ENCODE measurements at places on chromosomes 5 and 9.
A peak's percentile ranks its signal among the peaks of the same experiment; 100 is the strongest.

- no peak for DNase-seq
Measured at GRCh38 chr9:89042984-89043383, 51.7 kb downstream of the S1PR3 start.

- DNase-seq: no peak
Measured at GRCh38 chr5:83270311-83270710, 193.0 kb downstream of the XRCC4 start.

- no peak for DNase-seq
Measured at GRCh38 chr9:86960938-86961337, 13.6 kb upstream of the GAS1 start.

GRCh38 chr5:126138281-126138931 lies 284.8 kb upstream of the GRAMD2B start:
- peak; percentile 12 for DNase-seq

- no peak for DNase-seq
Measured at GRCh38 chr5:36179950-36180349, 28.0 kb downstream of the SKP2 start.

DNA sequence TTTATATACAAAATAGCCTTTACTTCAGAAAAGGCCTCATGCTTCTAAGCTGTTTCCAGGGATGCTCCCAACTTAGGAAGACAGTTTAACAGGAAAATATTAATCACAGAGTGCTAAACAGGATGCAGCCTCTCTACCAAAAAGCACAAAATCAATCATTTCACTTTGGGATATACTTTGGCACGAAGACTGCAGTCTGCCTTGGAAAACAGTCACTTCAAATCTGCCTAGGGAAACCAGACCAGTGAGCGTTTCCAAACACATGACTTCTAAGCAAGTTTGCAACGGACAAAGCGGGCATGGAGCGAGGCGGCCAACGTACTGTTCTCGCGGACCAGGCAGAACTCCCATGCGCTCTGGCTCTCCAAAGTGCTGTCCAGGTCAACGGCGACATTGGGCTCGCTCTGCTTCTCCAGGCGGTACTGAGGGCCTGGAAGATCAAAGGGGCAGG lies 201.0 kb downstream of the MAPKAP1 start:
- no peak for DNase-seq

DNA sequence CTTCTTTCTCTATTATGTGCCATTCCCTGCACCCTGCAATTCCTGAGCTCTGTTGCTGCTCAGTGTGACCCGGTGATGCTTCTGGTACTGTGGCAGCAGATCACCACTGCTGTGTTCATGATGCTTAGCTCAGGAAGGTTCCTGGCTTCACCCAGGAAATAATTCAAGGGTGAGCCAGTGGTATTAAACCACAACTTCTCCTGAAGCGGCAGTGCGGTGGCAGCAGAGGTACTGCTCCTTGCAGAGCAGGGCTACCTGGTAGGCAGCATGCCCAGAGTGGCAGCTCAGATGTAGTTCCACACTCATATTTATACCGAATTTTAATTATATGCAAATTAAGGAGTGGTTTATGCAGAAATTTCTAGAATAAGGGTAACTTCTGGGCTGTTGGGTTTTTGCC lies 213.8 kb upstream of the ZNF608 start:
- DNase-seq: no peak

DNA sequence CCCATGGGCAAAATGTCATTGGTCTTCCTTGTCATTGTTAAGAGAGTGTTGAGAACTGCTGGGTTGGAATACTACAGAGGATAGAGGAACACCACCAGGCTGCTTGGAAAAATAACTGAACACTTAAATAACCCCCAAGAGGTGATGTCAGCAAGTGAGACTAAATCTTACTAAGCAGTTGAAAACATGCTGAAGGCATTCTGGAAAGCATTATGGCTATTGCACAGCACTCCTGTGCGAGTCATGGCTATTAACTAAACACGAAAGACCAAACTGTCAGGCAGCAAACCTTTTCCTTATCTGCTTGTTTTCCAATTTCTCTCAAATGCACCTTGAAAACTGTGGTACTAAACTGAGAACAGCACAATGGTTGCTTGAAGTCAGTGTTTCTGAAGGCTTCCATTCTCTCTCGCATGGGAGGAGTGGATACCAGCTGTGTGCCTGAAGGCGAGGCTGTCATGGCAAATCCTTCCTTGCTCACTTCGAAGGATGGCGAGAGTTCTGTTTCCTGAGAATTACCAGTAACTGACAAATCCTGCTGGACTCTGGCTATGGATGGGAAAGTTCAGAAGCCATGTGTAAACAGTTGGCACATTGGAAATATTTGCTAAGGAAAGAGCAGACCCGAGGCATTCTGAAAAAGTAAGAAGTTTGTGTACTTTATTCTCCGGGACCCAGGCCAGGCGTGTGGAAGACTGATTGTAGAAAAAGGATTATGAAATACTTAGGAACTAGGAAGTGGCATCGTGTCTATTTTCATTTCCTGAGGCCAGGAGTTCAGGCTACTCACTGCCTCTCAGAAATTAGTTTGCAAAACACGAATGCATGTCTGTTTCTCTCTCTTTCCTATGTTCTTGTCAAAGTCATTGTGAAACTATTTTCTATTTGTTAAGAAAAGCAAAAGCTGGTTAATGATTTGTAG lies 182.1 kb downstream of the DMRT2 start:
- DNase-seq: no peak

DNA sequence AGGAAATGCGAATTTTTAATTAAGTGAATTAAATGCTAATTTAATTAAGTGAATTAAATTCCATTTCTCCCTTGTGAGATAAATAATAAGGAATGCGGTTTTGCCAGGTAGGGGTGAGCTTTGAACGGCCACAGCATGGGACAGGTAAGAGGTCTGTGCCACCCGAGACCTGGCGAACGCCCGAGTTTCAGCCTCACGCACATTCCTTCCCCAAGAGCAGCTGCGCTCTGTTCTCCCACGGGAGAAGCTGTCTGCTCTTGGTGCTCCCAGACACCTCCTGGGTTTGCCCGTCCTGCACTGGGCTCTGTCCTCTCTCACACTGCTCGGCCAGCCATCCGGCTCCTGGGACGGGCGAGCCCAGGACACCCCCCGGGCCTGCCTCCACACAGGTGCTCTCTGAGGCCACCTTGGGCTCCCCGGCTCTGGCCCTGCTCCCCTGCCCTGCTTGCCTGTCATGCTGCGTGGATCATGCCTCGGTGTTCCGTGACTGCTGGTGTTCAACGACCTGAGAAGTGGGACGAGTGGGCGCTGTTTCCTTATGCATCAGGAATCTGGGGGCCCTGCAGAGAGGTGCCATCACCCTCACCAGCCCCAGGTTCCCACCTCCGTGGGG lies 13.7 kb upstream of the CAMSAP1 start:
- no peak for DNase-seq

DNA sequence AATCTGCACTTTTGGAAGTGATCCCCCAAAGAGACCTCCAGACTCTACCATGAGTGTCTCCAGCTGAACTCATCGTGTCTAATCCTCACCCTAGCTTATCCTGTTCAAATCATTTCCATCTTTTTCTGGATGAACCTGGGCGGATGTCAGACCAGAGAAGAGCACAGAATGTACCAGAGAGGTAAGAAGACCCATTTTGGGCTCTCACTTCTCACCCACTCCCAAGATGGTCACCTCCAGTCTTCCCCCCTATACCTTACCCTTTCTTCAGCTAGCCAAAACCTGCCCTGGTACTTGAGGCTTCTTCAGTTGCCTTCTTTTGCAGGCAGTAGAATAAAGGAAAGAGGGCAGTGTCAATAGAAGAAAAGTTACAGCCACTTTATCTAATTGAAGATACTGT lies 27.9 kb upstream of the ANXA2R start:
- DNase-seq: no peak

All from NCI-H187 treated with DMSO at 0.1 percent for 48 hours (cell line).